ENCODE measurements at places on chromosomes 16 and 17. TPM values are rescaled to one million over a fixed set of nuclear protein-coding genes. Genes with fewer than 3 reads are reported as not detected.

GRCh38 chr16:25587783-25588182 is 104.0 kb upstream of the HS3ST4 start:
- DNase-seq, result no peak

- no peak for DNase-seq
Observed at GRCh38 chr17:2926019-2926650, 129.9 kb downstream of the RAP1GAP2 start.

DNA sequence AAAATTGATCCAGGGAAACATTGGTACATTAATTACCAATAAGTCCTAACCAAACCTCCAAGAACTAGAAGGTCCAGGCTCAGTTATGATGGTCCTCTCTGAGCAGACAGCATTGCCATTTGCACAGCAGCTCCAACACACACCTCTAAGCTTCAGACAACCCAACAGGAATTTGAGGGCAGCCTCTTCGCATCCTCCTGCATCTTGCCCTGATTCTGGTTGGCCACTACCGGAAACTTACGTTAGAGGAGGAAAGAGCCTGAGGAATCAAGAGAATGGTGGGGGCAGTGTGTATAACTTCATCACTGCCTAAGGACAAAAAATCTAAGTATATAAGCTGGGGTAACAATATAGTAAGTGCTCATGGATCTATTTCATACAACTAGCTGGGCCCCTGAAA is 15.7 kb downstream of the FAM117A start:
- no peak for DNase-seq

GRCh38 chr16:11004351-11004750 is 60.0 kb downstream of the CLEC16A start:
- no peak for DNase-seq

DNA sequence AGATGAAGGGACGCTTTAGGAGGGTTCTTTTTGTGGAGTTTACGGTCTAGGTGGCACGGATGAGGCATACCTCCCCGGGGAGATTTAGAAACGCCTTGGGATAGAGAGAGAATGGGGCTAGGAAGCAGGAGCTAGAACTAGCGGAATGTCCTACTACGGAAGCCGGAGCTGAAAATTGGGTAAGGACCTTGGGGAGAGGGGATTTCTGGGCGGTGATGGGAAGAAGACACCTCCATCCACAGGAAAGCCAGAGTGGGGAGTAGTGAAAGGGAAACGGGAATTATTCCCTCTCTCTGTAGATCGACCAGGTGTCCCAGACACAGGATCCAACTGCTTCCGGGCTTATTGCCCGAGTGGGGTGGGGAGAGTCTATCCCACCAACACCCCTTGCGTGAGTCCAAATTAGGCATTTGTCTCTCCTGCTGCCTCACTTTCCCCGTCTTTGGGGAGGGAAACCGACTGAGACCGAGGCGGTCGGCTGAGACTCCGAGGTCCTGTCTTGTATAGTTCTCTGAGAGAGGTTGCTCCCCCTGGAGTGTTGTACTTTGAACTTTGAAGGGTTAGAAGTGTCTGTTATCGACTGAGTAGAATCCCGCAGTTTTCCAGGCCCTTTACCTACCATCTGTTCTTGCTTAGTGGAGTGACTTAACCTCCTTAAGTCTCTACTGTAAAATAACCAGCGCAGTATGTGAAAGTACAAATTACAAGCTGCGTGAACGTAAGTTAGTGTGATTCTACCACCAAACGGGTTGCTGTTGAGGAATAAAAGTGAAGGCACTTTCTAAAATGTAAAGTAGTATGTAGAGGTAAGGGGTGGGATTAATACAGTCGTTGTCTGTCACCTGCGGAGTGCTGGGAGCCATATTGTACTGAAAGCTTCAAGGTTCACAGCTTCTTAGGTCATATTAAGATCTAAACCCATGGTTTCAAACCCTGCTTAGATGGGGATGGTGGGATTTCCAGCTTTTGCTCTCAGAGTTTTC is 1.0 kb downstream of the RSPRY1 start:
- peak; percentile 39 for DNase-seq

DNA sequence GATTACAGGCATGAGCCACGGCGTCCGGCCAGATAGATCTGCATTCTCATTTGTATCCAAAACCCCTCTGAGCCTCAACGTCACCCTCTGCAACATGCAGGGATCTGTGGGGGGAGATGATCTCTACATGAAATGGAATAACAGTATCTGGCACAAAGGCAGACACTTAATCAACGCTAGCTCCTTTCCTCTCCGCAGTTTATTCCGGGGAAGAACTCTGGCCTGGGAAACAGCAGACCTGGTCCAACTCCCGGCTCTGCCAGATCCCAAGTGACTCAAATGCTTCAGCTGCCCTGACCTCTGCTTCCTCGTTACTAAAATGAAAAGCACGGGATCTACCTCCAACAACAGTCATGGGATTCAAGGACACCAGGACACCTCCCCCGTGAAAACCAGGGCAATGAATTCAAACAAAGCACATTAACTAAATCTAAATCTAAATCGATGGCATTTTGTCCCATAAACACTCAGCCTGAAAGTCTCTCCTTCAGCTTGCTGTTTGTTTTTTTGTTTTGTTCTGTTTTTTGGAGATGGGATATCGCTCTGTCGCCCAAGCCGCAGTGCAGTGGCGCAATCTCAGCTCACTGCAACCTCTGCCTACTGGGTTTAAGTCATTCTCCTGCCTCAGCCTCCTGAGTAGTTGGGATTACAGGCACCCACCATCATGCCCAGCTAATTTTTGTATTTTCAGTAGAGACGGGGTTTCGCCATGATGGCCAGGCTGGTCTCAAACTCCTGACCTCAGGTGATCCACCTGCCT is 78.2 kb downstream of the NXN start:
- DNase-seq, result peak; percentile 57

DNA sequence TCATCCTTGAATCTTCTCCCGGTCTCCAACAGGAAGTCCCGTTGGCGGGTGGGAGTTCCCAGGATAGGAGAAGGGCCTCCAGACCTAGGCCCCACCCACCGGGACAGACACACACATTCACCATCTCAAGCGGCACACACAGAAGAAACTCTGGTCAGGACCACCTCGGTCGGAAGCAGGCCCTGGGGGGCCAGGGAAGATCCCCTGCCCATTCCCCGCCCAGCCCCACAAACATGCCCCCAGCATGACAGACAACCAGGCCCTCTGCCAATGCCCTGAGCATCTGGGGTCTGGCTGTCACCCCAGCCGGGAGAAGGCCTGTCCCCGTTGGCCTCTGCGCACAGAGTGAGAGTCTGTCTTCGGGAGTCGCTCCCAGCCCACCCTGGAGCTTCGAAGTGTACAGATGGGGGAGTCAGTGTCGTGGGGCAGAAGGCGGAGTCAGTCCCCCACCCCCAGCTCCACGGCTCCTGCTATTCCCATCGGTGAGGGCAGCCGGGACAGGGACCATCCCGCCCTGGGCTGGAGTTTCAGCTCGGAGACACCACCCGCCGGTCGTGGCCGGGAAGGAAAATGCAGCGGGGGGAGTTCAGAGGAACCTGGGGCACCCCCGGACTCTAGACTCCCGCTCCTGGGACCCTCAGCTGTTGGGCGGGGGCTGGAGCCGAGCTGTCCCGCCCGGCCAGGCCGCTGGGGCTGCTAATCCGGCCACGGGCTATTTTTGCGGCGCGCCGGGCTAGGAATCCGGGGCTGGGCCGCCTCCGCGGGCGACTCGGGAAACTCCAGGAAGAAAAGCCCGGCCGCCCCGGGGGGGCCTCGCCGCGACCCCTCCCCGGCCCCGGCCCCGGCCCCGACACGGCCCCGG is 660 bp downstream of the RHBDF1 start:
- DNase-seq, result peak; percentile 79

DNA sequence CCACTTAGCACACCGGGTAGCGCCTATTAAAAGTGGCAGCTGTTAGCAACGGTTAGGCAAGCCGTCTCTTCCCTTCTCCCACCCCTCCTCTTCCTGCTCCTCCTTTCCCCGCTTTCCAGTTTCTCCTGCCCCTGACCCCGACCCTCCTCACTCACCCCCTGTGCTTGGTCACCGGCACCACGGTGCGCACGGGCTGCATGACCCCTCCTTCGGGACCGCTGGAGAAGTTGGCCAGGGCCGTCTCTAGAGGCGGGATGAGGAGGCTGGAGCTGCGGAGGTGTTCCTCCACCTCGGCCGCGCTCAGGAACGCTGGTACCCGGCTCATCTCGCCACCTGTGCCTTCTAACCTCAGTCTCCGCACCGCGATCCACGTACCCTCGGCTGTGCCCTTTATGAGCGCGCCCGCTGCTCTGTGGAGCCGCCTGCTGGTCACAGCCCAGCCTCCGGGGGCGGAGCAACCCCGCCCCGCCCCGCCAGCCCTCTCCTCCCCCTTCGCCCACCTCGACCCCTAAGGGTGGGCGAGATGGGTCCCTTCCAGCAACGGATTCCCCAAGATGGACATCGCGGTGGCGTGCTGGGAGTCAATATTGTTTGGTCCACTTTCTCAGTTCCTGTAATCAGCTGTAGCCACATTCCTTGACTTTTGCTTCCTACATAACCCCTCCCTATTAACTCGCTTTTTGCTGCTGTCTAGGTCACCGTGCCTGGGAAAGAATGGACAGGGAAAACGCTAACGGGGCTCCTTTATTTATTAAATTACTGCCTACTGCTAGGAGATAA is at the start of gene CRYM:
Gene CRYM (minus strand): TSS at position 364 of the 780 bp plus-strand sequence. CDS start 39 bp downstream, at position 325.
- peak; percentile 80 for DNase-seq

GRCh38 chr17:27985736-27986399 is 56.6 kb upstream of the NLK start:
- no peak for DNase-seq

DNA sequence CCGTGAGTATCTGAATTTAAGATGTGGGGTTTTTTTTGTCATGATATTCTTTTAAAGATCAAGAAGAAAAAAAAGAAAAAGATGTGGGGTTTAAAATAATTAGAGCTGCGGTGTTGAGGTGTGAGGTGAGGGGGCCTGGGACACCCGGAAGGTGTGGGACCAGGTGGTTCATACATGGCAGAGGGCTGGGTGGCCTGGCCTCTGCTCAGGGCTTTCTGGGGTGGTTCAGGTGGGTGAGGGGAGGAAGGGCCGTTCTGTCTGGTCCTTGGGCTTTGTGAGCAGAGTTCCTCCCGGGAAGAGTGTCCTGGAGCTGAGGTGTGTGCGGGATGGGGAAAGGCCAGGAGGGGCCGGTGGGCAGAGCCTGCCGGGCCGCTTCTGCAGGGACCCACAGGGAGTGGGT is 5.0 kb downstream of the PRSS27 start:
- DNase-seq, result no peak

DNA sequence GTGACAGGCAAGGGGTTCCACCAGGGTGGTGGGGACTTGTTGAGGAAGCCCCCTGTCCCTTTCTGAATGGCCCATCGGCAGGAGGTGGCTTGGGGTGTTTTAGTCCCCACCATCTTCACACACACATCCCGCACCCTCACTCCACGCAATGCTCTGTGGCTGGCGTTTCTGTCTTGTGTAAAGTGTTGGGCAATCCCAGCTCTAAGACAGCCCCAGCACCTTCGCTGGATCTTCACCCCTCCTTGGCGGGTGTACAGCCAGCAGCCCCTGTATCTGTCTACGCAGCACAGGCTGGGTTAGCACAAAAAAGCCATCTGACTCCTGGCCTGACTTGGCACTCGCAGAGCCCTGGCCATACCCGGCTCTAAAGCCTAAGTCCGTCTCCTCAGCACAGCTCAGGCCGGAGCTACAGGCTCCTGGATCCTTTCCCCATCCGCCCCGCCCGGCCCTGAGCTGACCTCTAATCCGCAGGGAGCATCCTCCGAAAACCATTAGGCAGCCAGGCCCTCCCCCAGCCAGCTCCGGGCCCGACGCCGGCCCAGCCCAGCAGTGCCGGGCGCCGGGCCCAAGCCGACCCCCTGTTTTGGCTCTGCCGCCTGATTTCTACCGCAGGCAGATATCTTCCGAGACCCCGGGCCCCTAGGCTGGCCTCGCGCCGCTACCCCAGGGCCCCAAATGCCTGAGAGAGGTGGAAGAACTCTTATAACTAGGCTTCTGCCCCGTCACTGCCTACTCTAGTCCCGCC is 42.4 kb upstream of the TAC4 start:
- DNase-seq, result no peak

- peak; percentile 38 for DNase-seq
Observed at GRCh38 chr16:68921637-68922036, 78.3 kb downstream of the TANGO6 start.

GRCh38 chr16:72122916-72123315 is 29.3 kb downstream of the DHX38 start:
- no peak for DNase-seq

GRCh38 chr17:219696-220095 is 38.2 kb upstream of the DOC2B start:
- no peak for DNase-seq

GRCh38 chr16:86519649-86520316 is 9.5 kb downstream of the FOXF1 start:
- peak; percentile 61 for DNase-seq

- no peak for DNase-seq
Observed at GRCh38 chr16:2022723-2023091, 3.1 kb downstream of the NPW start.

DNA sequence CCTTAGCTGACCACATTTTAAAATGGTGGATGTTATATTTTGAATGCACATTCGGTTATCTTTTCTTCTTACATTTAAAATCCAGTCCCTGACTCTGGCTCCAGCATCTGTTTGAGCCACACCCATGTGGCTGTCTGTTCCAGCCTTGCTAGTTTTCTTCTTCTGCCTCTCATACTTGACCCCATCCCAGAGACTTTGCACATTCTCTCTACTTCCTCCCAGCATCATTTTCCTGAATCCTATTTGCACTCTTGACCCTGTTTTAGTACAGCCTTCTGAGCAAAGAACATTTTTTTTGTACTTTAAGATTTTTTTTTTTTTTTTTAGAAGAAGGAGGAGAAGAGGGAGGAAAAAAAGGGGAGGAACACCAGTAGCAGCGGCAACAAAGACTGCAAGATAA is 23.3 kb upstream of the MAF start:
- DNase-seq, result no peak

Gene NAGS
- 5.4 TPM for total RNA-seq

Gene ABCC12
- not detected for total RNA-seq

Gene DRC3
- total RNA-seq, result 0.64 TPM

Gene CCDC154
- 0.41 TPM for total RNA-seq

Gene RHBDL1
- total RNA-seq, result 39.3 TPM

Gene CLEC18B
- total RNA-seq, result 1.4 TPM

Gene TP53TG3F
- total RNA-seq, result not detected

Gene SCARF1
- total RNA-seq, result 63.2 TPM

Gene HOXB5
- total RNA-seq, result 10.5 TPM

Gene SMIM22
- 284 TPM for total RNA-seq

Gene TBC1D3B
- 12.1 TPM for total RNA-seq

Gene CYB561
- 82.3 TPM for total RNA-seq

Gene RND2
- total RNA-seq, result not detected

Gene ZACN
- total RNA-seq, result not detected

Gene CD300H
- not detected for total RNA-seq

Gene SCIMP
- 2.6 TPM for total RNA-seq

Gene CLEC18A
- 0.40 TPM for total RNA-seq

Gene CCR7
- total RNA-seq, result 0.14 TPM

Gene AARS1
- total RNA-seq, result 38.5 TPM

Data from transverse colon (tissue), 4 donors.